ENCODE measurements at places on chromosomes 12 and 14. TPM values are rescaled to one million over a fixed set of nuclear protein-coding genes. Genes with fewer than 3 reads are reported as not detected.

DNA sequence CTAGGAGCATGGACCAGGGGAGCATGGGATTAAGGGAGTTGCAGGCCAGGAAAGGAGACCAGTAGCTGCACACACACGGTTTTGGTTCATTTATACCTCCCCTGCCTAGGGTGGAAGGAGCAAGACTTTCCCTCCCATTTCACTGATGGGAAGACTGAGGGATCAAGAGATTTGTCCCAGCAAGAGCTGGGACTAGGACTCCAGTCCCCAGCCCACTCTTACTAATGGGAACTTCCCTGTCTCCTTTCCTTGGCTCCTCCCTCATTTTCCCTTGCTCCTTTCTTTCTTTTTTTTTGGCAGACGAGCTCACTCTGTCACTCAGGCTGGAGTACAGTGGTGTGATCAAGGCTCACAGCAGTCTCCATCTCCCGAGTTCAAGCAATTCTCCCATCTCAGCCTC, 13.0 kb downstream of the SCNN1A start:
- peaks cover 3% of the 10 kb centered on the region for H3K4me1 ChIP-seq
- no peaks in the 10 kb centered on the region for H3K27me3 ChIP-seq
- no peak for DNase-seq
- H3K27ac ChIP-seq: no peak overlapping the region
- H3K36me3 ChIP-seq: no peaks in the 10 kb centered on the region

DNA sequence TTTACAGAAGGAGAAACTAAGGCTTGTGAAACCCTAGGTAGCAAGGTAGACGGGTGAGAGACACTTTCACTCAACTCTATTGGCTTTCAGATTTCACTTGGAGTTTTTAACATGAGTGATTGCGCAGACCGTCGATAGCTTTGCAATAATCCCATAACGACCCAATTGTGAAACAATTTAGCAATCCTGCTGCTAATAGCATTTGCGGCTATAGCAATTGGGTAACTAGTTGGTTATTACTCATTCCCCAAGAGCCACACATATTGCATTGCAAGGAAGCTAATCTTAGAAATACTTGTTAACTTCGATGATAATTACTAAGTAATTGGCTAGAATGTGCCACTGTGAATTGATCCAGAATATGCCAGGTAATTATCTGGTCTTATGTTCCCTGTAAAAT, 159.9 kb upstream of the NOS1 start:
- H3K4me1 ChIP-seq: no peaks in the 10 kb centered on the region
- DNase-seq: no peak
- H3K27ac ChIP-seq: no peak overlapping the region
- no peak overlapping the region for H3K4me3 ChIP-seq

Gene TXNRD1
- total RNA-seq: 384 TPM

Gene FOS
- 56.3 TPM for total RNA-seq

DNA sequence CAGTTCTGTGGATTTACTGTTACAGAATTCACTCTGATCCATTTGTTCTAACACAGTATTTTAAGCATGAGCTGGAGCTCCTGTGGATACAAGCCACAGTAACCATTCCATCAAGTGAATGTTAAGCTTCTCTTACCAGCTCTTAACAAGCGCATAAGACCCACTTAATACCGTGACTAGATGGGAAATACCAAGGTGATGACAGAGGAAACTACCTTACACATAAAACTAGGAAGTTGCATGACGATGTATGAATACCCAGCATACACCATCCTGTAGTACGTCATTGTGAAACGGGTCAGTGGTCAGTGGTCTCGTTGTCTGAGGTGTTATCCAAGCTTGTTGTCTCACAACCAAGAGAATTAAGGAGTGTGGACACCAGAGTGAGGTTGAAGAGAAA, 2.0 kb upstream of the GALC start:
- no peaks in the 10 kb centered on the region for H3K36me3 ChIP-seq
- no peak for DNase-seq
- no peak overlapping the region for H3K4me3 ChIP-seq
- no peaks in the 10 kb centered on the region for H3K4me1 ChIP-seq

DNA sequence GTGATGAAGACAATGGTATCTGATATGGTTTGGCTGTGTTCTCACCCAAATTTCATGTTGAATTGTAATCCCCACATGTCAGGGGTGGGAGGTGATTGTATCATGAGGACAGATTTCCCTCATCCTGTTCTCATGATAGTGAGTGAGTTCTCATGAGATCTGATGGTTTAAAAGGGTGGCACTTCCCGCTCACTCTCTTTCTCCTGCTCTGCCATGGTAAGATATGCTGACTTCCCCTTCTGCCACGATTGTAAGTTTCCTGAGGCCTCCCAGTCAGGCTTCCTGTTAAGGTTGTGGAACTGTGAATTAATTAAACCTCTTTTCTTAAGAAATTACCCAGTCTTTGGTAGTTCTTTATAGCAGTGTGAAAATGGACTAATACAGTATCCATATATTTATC, 25.6 kb upstream of the PTHLH start:
- no peaks in the 10 kb centered on the region for H3K36me3 ChIP-seq
- no peaks in the 10 kb centered on the region for H3K27me3 ChIP-seq
- H3K27ac ChIP-seq: no peak overlapping the region
- no peaks in the 10 kb centered on the region for H3K4me1 ChIP-seq
- H3K4me3 ChIP-seq: no peak overlapping the region
- no peak for DNase-seq

Gene ENDOU
- not detected for total RNA-seq

DNA sequence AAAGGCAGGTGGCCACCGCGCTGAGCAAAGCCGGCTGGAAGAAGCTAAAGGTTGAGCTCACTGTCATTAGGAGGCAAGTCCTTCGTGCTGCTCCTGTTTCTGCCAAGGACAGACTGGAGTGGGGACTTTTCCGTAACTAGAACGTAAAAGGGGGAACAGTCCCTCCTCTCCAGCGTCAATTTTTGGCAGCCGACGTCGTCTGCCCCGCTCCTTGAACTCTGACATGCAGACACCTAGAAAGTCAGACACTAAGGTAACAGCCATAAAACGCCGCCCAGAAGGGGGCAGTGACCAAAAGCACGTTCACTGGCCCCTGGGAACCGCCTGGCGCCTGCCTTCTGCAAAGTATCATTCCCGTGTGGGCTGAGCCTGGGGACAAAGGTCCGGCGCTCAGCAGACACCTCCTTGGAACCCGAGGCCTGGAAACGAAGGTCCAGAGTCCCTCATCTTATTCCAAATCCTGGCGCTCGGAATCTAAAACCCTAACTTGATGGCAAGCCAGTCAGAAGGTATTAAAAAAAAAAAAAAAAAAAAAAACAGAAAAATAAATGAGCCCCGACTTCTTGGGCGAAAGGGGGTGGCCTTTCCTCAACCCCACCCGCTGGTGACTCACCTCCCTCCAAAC, 1.1 kb upstream of the LRP1 start:
- peaks cover 38% of the 10 kb centered on the region for H3K4me1 ChIP-seq
- no peaks in the 10 kb centered on the region for H3K27me3 ChIP-seq
- peak overlapping the region; percentile 84 for H3K4me3 ChIP-seq
- DNase-seq: peak; percentile 72

- no peak for DNase-seq
- H3K27ac ChIP-seq: no peak overlapping the region
- no peaks in the 10 kb centered on the region for H3K4me1 ChIP-seq
- H3K27me3 ChIP-seq: peaks cover 19% of the 10 kb centered on the region
- no peak overlapping the region for H3K4me3 ChIP-seq
- no peaks in the 10 kb centered on the region for H3K36me3 ChIP-seq
These were observed 45.6 kb upstream of the RIMBP2 start for GRCh38 chr12:130761537-130762318.

GRCh38 chr12:98123021-98123461, 392.3 kb upstream of the TMPO start:
- no peak overlapping the region for H3K27ac ChIP-seq
- H3K36me3 ChIP-seq: no peaks in the 10 kb centered on the region
- no peak for DNase-seq
- H3K4me1 ChIP-seq: no peaks in the 10 kb centered on the region
- H3K27me3 ChIP-seq: no peaks in the 10 kb centered on the region

Gene TMEM30B
- total RNA-seq: 2.4 TPM

Gene ASCL1
- not detected for total RNA-seq

DNA sequence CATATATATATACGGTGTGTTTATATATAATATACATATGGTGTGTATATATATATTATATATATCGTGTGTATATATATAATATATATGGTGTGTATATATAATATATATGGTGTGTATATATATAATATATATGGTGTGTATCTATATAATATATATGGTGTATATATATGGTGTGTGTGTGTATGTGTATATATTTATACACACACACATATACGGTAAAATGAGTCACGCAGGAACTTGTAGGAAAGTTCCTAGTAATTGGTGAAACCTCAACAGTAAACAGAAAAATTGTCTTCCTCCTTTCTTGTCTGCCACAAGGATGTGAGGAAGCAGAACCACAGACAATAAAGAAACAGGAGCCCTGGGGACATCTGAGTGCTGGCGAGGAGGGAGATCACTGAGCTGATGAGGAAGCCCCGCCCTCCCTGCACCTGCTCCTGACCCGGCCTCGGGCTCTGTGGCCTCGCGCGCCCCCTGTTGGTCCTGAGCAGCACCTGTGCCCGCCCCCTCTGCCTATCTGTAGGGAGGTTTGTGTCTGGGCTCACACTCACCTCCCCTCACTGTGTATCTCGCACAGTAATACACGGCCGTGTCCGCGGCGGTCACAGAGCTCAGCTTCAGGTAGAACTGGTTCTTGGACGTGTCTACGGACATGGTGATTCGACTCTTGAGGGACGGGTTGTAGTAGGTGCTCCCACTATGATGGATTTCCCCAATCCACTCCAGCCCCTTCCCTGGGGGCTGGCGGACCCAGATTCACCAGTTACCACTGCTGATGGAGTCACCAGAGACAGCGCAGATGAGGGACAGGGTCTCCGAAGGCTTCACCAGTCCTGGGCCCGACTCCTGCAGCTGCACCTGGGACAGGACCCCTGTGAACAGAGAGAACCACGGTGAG, 1079.4 kb downstream of the TMEM121 start:
- peak; percentile 73 for DNase-seq
- H3K36me3 ChIP-seq: no peaks in the 10 kb centered on the region
- H3K27me3 ChIP-seq: peaks cover 13% of the 10 kb centered on the region
- no peaks in the 10 kb centered on the region for H3K4me1 ChIP-seq

GRCh38 chr14:36683083-36683724, 21.5 kb downstream of the PAX9 start:
- peaks cover 2% of the 10 kb centered on the region for H3K27me3 ChIP-seq
- H3K36me3 ChIP-seq: no peaks in the 10 kb centered on the region
- DNase-seq: no peak
- no peak overlapping the region for H3K27ac ChIP-seq
- no peak overlapping the region for H3K4me3 ChIP-seq
- H3K4me1 ChIP-seq: no peaks in the 10 kb centered on the region

Gene LRTM2
- total RNA-seq: not detected

DNA sequence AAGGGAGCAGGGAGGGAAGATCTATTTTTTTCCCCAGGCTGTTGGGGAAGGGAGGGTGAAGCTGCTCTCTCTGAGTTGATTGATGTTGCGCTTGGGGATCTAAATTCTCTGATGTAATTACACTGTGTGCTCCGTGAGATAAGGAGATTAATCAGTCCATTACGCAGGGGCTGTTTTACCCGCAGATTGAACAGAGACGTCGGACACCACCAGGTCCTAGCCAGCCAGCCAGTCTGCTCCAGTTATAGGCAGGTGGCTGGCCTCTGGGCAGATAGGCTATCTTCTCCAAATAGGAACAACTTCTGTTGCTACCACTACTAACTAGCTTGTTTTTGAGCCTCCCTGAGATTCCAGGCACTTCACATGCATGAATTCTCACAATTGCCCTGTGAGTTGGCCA, 91.1 kb downstream of the SRRM4 start:
- H3K27me3 ChIP-seq: no peaks in the 10 kb centered on the region
- no peak for DNase-seq
- peaks cover 11% of the 10 kb centered on the region for H3K4me1 ChIP-seq
- H3K27ac ChIP-seq: no peak overlapping the region
- H3K36me3 ChIP-seq: no peaks in the 10 kb centered on the region
- H3K4me3 ChIP-seq: no peak overlapping the region

DNA sequence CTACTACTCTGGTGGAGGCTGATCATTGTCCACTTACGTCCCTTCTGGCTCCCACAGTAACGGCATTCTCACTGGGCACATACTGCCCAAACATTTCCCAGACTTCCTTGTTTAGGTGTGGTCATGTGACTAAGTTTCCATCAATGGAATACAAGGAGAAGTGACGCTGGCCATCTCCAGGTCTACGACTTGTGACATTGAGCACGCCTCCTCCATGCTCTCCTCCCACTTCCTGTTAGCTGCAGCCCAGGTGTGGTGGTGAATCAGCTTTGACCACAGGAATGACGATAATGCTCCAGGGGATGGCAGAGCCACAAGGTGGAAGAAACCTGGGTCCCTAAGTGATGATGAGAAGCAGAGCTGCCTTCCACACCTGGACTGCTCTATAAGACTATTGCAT, 6.0 kb upstream of the SLC24A4 start:
- no peak for DNase-seq
- no peak overlapping the region for H3K27ac ChIP-seq
- H3K4me1 ChIP-seq: no peaks in the 10 kb centered on the region
- peaks cover 38% of the 10 kb centered on the region for H3K27me3 ChIP-seq
- no peaks in the 10 kb centered on the region for H3K36me3 ChIP-seq

- no peaks in the 10 kb centered on the region for H3K27me3 ChIP-seq
- H3K36me3 ChIP-seq: no peaks in the 10 kb centered on the region
- no peak overlapping the region for H3K4me3 ChIP-seq
- H3K4me1 ChIP-seq: no peaks in the 10 kb centered on the region
- no peak overlapping the region for H3K27ac ChIP-seq
These were observed 471.7 kb upstream of the SYT1 start for GRCh38 chr12:78392918-78393317.

DNA sequence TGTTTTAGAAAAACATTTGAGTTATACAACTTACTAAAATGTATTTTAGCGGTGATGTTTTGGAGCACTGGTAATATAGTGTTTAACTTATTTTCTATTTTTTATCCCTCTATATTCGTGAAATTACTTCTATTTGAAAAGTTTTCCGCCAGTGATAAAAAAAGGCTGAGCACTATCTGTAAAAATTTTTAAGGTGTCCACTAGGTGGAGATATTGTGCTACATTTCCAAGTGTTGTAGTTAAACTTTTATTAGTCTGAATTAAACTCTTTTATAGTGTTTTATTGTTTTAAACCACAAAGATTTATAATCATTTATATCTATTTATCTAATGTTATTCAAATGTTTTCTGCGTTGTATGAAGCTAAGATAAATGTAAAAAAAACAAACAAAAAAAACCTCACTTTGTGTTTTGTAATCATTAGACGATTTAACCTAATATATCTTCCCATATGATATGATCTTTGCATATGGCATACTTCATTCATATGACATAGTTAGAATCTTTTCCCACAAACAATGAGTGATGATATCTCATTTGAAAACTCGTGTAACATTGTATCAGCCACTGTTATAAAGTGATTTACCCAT, 11.8 kb downstream of the ALG10B start:
- no peak for DNase-seq
- H3K4me1 ChIP-seq: no peaks in the 10 kb centered on the region
- H3K27me3 ChIP-seq: no peaks in the 10 kb centered on the region

GRCh38 chr12:10540776-10541205, 35.1 kb downstream of the EIF2S3B start:
- H3K27me3 ChIP-seq: no peaks in the 10 kb centered on the region
- no peak for DNase-seq
- H3K4me3 ChIP-seq: no peak overlapping the region
- H3K27ac ChIP-seq: no peak overlapping the region
- no peaks in the 10 kb centered on the region for H3K4me1 ChIP-seq
